Caki2 (cell line): ENCODE measurements at places on chromosomes 3 and 15. TPM values are rescaled to one million over a fixed set of nuclear protein-coding genes. Genes with fewer than 3 reads are reported as not detected.

The KCNMB2 gene
- total RNA-seq, result not detected in 2 replicates

- DNase-seq, result no peak
Measured at GRCh38 chr3:134366928-134367811, 7.1 kb downstream of the AMOTL2 start.

The ADAMTS9 gene
- 5.7 and 9.1 TPM in 2 replicates for total RNA-seq

DNA sequence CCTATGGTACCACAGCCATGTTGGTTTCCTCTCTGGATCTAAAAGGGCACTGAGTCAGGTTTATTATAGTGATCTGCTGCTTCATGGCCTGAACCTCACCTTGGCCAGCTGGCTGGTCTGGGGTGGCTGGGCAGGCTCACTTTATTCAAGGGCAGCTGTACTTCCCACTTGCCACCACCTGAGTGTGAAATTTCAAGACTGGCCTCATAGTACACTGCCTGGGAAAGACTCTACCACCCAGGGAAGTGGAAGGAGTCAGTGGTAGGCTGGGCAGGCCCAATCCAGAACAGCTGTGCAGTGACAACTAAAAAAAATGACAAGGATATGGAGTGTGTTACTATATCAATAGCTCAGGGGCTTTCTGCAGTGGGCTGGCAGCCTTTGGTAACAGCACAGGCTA lies 8.8 kb downstream of the SNUPN start:
- DNase-seq, result no peak

DNA sequence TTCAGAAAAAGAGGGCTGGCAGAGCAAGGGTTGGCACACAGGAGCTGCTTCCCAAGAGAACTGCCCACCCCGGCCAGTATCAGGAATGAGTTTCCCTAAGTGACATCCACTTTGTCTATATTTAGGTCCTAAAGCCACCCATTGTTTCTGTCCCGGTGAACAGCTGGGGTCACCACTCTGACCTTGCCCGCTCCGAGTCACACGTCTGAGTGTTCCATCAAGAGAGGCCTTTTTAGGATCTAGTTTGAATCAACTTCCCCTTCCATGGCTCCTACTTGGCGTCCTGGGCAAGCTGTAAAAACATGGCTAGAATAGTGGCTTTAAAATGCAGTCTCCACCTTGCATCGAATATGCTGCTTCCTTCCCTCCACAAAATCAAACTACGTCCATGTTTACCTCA lies 109.6 kb upstream of the ARHGEF3 start:
- DNase-seq, result no peak

The COL6A5 gene
- not detected in 2 replicates for total RNA-seq

The SCAANT1 gene
- not detected in 2 replicates for total RNA-seq

- DNase-seq, result no peak
Measured at GRCh38 chr15:78004222-78004727, 73.2 kb downstream of the TBC1D2B start.

The GABRG3 gene
- 0.10 TPM in 1 of 2 replicates, not detected in the other for total RNA-seq

The HMG20A gene
- 3.3 and 9.1 TPM in 2 replicates for total RNA-seq

The SMCO1 gene
- total RNA-seq, result not detected in 2 replicates

The MYL3 gene
- total RNA-seq, result not detected in 2 replicates

DNA sequence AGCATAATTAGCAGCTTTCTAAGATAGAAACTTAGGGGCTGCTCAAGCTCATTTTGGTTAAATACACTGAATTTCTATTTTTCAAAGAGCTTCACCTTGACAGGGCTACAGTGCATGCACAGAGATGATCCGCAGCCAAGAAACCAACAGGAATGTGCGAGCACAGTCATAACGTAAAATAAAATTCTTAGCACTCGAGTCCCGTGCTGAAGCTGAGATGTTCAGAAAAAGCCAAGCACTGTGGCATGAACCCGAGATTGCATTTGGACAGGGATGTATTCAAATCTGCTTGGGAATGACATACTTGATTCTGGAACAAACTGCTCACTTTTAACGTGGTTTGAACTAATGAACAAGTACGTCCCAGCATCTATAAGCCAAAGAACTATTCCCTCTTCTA lies 340.3 kb downstream of the FOXP1 start:
- DNase-seq, result no peak

The BLM gene
- total RNA-seq, result 12.5 and 14.1 TPM in 2 replicates

DNA sequence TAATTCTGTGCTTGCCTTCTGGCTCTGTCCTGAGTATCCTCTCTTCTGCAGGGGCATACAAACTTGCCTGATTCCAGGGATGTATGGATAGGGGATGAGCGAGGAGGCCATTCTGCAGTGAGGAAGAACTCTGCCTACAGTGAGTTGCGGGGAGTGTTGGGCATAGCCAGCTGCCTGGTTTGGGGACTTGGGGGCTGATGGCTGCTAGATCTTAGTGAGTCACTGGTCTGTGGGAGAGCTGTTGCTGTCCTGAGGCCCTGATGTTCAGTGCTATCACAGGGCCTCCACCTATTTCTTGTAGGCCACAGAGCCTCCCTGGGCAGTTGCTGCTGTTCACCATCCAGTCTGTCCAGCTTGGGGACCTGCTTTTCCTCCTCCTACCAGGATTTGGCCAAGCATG lies 20.3 kb downstream of the CDAN1 start:
- DNase-seq, result no peak

- no peak for DNase-seq
Measured at GRCh38 chr15:25797035-25797434, 66.1 kb downstream of the ATP10A start.

The TIGIT gene
- total RNA-seq, result not detected in 2 replicates

DNA sequence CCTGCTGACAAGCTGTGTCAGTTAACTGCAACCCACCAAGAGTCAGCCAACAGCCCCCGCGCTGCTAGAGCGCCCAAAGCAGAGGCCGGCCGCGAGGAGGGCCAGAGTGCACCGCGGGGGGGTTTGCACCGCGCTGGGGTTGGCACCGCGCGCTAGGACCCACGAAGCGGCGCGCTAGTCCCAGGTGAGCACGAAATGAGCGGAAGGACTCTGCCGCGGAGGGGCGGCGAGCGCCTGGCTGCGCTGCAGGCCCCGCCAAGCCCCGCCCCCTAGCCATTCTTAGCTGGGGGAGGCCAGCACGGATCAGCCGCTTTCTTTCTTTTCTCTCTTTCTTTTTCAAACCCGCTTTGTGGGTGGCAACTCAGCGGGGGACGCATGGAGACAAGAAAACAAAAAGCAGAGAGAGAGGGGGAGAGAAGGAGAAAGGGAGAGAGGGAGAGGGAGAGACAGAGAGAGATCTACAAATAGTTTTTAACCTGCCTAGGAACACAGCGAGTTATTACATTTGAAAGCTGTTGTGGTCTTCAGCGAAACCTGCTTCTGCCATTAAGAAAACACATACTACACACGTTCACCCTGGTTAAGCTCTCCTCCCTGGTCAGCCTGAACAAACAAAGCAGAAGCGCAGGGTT lies 6.9 kb upstream of the FOXB1 start:
- peak; percentile 20 for DNase-seq
